Right ventricle myocardium inferior (tissue), 1 donor: ENCODE measurements at places on chromosomes 7 and 10.

GRCh38 chr10:26467639-26468038 is 29.5 kb downstream of the APBB1IP start:
- DNase-seq, result no peak

DNA sequence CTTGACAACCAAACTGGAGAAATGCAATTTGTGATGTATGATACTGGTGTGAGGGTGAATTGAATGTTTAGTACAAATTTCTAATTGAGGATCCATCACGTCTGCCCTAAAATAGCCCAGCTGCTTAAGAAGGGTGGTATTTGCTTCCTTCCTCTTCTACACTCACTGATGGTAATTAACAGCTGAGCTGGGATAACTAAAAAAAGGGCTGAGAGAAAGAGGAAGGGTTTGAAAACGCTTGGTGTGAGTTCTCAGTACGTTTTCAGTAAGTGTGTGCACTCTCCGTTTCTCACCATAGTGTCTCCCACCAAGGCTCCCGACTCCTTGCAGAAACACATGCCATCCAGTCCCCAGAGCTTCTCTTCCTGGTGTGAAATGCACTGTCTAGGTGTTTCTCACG is 54.3 kb downstream of the MAP3K8 start:
- no peak for DNase-seq

DNA sequence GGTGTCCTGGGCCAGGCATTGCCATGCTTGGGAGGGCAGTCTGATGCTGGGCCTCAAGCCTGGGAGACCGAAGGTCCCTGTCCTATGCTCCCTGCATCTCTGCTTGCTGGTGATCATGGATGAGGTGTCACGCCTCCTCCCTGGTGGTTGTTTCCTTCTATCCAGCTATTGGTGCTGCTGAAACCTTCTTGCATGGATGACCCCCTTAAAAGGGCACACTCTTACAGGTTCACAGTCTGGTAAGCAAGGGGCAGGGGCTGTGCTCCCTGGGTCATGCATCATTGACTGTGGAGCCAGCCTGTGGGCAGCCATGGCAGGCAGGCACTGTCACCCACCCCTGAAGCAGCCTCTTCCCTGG is 36.8 kb upstream of the SLC29A3 start:
- DNase-seq, result no peak

GRCh38 chr7:114048386-114049235 is 129.8 kb upstream of the PPP1R3A start:
- DNase-seq, result no peak

GRCh38 chr7:79923953-79924352 is 210.7 kb upstream of the GNAI1 start:
- no peak for DNase-seq

- no peak for DNase-seq
These were observed 30.6 kb downstream of the ECHDC3 start for GRCh38 chr10:11772575-11773288.

DNA sequence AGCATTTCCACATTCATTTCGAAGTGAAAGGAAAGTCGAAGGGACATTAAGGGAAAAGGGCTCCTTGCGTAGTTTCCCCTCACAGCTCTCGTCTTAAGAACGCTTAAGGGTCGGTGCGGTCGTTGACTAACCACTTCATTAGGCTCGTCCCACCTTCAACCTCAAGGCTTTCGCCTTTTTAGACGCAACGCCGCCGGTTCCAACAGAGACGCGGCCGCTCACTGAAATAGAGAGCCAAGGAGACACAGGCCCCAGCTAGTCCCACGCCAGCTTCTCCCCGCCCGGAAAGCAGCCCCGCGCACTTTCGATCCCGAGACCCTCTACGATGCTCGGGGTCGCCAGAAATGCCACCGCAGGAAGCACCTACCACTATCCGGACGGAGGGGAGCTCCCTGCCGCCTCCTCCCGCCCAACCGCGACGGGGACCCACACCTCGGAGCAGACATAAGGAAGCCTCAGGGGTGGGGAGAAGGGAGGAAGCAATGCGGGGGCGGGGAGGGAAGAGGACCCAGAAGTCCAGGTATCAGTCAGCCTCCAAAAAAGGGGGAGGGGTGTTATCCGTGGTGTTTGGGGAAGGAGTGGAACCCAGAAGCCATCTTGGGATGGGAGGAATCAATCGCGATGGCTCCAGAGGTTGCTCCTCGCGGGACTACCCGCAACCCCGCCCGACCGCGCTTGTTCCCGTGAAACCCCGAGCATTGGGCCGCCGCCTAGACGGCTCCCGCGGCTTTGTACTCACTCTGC is 559 bp downstream of the TRA2A start:
- DNase-seq, result peak; percentile 74

GRCh38 chr7:138477081-138477578 is 17.1 kb downstream of the TRIM24 start:
- no peak for DNase-seq

- DNase-seq, result no peak
These were observed 44.3 kb downstream of the OGDH start for GRCh38 chr7:44650772-44651171.

- no peak for DNase-seq
These were observed 453.7 kb upstream of the LRRTM3 start for GRCh38 chr10:66472156-66472555.

GRCh38 chr10:78778444-78779338 is 290.1 kb upstream of the ZMIZ1 start:
- DNase-seq, result no peak
